ENCODE measurements at places on chromosomes 1 and 21.

DNA sequence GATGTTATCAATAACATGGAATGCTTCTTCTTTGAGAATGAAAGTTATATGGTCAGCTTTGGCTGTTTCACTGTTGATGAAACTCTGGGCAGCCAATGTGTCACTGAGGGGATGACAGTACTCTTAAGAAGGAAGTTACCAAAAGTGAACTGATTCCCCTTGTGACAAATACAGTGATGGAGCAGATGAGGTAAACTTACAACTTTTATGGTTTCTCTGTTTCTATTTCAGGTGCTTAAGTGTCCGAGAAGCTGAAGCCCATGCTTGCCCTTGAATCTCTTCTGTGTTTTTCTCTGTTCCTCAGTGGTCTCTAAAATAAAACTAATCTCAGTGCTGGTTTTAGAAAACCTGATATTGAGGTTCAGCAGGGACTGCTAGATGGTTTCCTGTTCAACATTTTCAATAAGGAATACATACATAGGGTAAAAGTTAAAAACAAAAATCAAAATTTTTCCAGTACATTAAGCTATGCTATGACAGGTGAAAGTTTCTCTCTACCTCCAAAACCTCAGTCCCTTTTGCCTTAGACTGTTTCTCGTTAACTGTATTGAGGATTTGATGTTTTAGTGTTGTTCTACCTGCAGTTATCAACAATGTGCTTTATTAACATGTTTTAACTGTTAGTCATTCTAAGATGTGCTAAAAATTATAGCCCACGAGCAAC is 454.4 kb upstream of the ADGRL4 start:
- no peak for DNase-seq

GRCh38 chr1:3491291-3492246 is 37.1 kb downstream of the ARHGEF16 start:
- peak; percentile 71 for DNase-seq

GRCh38 chr1:2502661-2503553 is 23.5 kb downstream of the PANK4 start:
- DNase-seq: no peak

DNA sequence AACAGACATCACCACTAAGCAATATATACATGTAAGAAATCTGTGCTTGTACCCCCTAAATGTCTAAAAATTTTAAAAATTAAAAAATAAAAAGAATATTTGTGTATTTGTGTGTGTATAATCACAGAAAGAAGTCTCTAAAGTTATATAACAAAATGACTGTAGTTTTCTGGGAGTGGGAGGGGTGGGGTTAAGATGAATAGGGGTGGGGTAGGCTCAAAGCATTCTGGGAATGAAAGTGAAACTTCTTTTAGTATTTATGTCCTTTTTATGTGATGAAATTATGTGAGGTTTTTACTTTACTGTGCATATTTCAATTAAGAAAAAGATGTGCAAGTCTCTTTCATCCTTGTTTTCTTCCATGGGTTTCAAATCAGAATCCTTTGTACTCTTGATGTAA is 65.3 kb downstream of the FASLG start:
- no peak for DNase-seq

- DNase-seq: no peak
Observed at GRCh38 chr1:236543065-236543669, 19.4 kb downstream of the LGALS8 start.

- no peak for DNase-seq
Observed at GRCh38 chr21:44940116-44940631, 345 bp downstream of the SLX9 start.

Data from cerebellar cortex (tissue), 1 donor.